ENCODE measurements at places on chromosomes 2 and 18.

DNA sequence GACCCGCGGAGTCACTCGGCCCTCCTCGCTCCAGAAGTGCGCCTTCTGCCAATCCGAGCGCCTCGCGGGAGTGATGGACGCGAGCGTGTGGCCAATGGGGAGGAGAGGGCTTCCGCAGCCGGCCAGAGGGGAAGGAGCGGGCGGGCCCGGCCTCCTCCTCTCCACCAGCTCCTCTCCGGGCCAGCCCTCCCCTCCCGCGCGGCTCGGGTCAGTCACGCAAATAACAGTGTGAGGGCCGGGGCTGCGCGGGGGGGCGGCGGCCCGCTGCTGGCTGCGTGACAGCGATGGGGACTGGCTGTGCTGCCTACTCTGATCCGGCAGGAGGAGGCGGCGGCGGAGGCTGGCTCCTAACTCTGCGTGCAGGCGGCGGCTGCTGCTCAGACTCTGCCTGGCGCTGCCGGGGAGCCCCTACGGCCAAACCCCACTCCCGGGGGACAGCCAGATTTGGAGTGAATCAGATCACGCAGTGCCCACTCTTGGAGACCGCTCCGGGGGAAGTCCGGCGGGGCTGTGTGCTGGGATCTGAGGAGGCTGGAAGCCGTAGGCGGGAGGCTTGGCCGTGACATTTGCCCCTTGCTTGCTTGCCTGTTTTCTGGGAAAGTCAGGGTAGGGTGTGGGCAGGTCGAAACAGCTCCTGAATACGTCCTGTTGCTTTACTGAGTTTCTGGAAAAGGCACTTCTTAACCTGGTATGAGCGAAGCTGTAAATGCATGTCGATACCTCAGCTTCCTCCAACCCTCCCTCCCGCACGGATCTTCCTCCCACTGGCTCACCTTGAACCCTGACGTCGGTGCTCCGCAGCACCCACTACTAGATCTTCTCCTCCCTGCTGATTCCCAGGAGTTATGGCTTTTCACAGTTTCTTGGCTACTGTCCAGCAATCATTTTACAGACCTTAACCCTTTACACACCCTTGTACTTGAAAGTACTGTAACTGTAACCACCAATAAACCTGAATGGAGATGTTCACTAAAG is 97.9 kb upstream of the SERTAD2 start:
- peak; percentile 57 for DNase-seq

- DNase-seq = peak; percentile 1
Observed at GRCh38 chr2:168848225-168848624, 42.0 kb downstream of the SPC25 start.

DNA sequence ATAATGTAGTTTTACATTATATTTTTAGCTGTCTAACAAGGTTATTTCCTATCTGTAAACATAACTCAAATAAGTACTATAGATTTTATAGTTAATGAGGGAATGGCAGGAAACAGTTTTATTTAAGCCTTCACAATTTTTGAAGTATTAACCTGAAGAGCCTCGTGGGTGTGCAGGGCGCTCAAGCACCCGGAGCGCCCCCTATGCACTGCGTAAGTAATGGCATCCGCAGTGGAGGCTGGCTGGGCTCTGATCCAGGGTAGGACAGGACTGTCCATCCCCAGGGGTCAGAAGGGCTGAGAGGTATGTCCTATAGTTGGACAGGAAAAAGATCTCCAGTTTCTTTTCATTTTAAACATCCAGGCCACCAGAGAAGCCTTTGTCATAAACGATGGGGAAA is 8.2 kb upstream of the GBX2 start:
- DNase-seq = no peak

DNA sequence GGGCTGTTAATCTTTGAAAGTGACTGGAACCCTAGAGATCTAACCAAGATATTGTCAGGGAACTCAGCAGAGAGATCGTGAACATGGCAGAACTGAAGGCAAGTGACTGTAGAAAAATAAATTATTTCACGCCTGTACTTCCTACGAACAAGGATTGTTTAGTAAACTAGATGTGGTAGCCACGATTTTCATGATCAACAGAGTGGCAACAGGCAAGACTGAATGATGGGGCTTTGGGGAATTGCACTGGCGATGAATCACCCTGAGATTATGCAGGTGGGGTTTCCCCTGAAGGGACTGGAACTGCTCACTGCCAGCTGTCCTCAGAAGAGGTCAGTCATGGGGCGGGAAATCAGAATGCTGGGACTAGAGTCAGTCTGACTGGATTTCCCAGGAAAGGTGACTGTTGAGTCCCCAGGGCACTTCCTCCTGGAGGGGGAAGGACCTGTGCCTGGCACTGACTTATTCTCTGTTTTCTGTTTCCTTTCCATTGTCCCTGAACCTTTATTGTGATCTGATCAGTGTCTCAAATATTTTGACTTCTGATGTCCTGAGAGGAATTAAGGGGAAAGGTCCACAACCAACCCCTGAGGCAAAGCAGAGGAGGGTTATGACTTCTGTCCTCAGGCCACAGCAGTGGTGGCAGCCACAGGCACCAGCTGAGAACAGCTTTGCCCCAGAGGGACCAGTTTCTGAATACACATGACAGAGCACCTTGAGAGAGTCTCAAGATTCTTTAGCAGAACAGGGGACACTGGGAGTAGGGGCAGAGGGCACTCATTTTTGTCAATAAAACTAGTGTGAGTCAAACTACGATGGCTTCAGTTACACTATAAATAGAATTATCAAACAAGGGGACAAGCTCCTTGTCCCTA is 70.0 kb downstream of the NAB1 start:
- no peak for DNase-seq

DNA sequence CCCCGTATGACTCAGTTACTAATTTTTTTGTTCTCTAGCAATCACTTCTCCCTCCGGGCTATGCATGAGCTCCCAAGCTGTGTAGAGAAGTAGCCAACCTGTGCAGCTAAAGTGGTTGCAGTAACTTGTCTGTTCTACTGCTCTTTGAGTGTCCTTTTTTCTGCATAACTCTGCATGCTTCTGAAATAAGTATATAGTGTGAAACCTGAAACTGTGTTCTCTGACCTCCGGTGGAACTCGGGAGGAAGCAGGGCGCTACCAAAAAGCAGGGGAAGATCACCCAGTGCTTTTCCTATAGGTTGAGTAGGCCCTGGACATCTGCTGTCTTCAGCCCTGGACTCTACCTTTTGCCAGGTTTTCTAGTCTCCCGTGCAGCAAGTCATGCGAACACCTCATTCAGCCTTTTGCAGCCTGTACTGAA is 47.8 kb downstream of the PHLPP1 start:
- DNase-seq = no peak

DNA sequence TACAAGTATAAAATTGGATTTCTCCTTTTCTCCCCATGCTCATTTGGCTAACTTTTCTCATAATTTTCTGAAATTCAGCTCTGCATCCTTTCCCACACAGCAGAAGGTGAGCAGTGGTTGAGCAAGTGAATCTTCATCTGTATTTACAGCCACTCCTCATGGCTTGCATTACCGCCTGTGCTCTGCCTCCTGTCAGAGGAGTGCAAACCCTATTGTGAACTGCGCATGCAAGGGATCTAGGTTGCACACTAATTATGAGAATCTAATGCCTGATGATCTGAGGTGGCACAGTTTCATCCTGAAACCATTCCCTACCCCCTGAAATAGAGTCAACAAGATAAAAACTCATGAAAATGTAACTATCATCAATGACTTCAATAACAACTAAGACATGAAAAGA is 20.0 kb downstream of the ME2 start:
- DNase-seq = no peak

- DNase-seq = peak; percentile 82
Observed at GRCh38 chr18:35122586-35123224, 81.5 kb downstream of the MAPRE2 start.

- no peak for DNase-seq
Observed at GRCh38 chr2:9779596-9780264, 63.5 kb upstream of the TAF1B start.

DNA sequence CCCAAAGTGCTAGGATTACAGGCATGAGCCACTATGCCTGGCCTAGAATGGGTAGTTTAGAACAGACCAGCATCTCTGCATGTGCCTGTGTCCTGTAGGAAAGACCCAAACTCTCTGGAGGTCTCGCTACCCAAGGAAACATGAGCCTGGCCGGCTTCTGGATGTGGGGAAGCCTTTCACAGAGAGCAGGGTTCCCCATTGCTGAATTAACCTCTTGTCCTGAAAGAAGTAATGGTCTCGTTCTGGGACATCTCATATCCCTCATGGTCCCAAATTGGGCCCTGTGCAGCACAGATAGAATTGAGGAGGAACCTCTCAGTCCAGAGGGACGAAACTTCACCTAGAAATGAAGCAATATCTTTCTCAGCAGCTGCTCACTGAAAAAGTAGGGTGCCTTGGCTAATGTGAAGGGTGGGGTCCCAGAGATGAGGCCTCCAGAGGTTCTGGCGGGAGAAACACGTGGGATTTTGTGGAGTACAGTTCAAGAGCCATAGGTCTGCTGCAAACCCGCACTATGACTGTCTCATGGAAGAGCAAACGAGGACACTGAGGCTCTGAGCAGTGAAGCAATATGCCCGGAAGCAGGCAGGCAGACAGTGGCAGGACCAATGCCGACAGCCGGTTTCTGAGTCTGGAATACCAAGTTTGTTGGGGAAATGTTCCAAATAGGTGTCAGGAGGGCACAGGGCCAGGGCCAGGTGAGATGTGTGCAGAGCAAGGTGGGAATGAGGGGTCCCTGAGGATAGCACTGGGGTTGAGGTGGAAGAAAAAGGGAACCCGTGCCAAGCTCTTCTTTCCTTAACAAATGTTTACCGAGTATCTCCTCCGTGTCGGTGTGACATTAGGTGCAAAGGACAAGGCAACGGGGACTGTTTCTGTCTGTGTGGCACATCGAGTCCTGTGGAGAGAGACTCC is 121.0 kb upstream of the TWIST2 start:
- no peak for DNase-seq

DNA sequence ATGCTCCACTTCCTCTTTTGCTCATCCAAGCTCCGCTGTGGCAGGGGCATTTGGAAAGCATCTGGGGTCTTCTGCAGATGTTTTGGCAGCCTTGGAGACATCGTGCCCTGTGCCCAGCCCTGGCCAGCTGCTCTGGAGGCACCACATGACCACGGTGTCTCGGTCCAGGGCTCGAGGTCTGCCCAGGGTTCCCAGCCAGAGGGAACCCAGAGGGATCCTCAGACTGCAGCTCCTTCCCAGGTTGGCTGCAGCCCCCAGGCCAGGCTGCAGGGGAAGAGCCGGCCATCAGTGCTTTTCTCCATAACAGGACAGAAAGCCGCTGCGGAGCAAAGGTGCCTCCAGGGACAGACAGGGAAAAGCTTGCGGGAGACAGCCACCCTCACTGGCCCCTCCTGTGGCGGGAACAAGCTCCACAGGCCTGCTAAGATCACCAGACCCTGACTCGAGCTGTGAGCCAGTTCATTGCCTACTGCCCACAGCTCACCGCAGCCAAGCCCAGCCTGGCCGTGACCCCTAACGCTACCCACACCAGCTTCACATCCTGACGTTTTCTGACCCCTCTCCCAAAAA is 74.7 kb downstream of the SMAD7 start:
- DNase-seq = peak; percentile 20

- DNase-seq = no peak
Observed at GRCh38 chr18:8337211-8337610, 272.0 kb upstream of the RAB12 start.

DNA sequence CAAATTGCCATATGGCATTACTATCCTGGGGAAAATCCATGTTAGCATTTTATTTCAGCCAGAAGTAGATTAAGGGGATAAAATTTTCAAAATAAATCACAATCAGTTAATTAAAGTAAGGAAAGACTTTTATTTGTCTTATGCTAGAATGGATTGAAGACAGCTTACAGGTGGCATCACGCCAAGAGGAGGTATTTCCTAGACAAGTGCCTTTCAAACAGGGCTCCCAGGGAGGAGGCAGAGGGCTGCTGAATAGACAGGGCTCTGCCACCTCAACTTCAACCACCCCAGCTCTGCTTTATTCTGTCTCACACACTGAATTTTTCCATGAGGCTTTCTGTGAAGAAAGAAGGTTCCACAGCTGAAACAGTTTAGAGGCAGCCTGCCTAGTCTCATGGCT is 12.2 kb downstream of the CCDC68 start:
- DNase-seq = no peak

- DNase-seq = no peak
Observed at GRCh38 chr2:189276277-189276676, 96.7 kb upstream of the COL5A2 start.

DNA sequence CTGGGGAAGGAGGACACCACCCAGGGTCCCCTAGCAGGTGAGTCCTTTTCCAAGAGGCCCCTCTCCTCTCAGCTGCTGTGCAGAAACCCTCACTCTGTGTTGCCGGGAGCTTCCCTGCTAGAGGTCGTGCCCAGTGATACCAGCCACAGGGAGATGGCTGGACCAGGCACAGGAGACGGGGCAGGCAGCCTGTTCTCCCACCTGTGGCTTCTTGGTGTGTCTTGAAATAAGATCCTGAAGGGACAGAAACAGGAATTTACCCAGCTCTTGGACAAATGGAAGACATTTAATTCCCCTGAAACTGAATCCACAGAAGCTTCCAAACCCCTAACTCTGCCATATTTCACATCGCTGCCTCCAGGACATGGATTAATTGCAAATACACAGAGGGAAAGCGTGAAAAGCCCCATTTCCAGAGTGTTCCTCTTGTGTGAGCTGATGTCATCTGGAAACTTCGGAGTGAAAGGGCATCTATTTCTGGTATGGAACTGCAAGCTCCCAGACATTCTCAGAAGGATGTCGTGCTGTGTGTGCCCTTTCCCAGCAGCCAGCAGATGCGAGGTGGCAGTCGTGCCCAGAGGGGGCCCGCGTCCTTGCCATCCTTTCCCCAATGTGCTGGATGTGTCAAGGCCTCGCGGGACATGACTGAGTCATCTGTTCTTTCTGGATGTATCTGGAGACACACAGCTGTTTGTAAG is 177.7 kb downstream of the SEPTIN10 start:
- DNase-seq = no peak

GRCh38 chr2:134897932-134898331 is 20.7 kb upstream of the CCNT2 start:
- DNase-seq = peak; percentile 9

DNA sequence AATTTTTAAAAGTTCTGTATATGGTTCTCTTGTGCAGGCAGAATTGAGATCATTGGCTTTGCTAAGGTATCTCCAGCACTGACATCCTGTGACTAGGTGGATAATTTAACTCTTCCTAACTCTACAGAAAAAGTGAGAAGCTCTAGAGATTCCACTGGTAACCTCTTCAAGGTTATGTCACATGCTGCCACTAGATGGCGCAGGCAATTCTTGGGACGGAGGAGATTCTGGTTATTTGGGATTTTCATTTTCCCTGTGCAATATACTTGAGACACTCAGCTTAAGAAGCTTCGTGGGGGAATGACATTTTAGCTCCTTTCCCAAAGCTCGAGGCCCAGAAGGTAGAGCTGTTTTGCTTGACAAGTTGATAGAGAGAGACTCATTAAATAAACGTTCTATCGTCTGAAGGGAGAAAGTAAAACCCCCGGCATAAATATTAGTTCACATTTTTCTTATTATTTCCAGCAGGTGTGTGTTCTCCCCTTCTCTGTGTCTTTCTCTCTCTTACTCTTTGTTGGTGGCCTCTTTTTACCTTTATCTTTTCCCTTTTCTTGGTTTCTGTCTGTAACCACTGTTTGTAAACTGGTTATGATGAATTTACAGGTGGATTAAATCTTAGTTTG is 26.6 kb upstream of the LANCL1 start:
- peak; percentile 59 for DNase-seq

- no peak for DNase-seq
Observed at GRCh38 chr2:42933824-42934254, 141.5 kb upstream of the HAAO start.

- no peak for DNase-seq
Observed at GRCh38 chr18:68642003-68642402, 72.9 kb downstream of the TMX3 start.

- peak; percentile 59 for DNase-seq
Observed at GRCh38 chr2:138787053-138787666, 7.0 kb upstream of the NXPH2 start.

- no peak for DNase-seq
Observed at GRCh38 chr18:65298422-65298821, 452.4 kb upstream of the CDH7 start.

All from NCI-H146 (cell line).